Spinal cord (tissue), 10 donors: ENCODE measurements at places on chromosomes 5 and 9.

DNA sequence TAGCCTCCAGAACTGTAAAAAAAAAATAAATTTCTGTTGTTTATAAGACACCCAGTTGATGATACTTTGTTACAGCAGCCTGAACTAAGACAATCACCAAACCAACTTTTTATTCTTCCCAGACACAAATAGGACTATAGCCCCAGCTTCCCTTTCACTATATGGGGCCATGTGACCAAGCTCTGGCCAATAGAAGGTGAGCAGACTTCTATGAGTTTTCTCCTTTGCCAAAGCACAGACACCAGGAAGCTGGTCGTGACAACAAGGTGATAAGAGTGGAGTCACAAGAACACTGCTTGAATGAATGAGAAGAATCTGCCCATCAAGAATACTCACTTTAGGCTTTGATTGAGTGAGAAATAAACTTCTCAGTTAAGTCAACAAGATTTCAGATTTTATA lies 217.7 kb downstream of the DEPDC1B start:
- no peak for DNase-seq

DNA sequence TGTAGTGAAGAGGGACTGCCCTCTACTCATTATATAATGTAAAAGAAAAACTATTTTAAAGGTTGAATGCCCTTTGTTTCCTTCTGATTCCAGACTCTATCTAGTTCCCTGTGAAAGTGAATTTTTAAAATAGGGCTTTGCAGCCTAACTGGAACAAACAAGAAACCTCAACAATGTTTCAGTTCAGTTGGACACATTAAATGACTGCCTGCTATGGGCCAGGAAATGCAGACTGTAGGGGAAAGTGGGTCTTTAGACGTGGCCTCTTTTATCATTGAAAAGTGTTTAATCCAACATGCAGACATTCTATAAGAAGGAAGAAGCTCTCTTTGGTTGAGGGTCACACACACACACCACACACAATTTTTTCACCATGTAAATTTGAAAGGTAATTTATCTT lies 289.1 kb downstream of the ICE1 start:
- DNase-seq: no peak

- peak; percentile 52 for DNase-seq
Observed at GRCh38 chr5:144191998-144192397, 21.3 kb downstream of the KCTD16 start.

DNA sequence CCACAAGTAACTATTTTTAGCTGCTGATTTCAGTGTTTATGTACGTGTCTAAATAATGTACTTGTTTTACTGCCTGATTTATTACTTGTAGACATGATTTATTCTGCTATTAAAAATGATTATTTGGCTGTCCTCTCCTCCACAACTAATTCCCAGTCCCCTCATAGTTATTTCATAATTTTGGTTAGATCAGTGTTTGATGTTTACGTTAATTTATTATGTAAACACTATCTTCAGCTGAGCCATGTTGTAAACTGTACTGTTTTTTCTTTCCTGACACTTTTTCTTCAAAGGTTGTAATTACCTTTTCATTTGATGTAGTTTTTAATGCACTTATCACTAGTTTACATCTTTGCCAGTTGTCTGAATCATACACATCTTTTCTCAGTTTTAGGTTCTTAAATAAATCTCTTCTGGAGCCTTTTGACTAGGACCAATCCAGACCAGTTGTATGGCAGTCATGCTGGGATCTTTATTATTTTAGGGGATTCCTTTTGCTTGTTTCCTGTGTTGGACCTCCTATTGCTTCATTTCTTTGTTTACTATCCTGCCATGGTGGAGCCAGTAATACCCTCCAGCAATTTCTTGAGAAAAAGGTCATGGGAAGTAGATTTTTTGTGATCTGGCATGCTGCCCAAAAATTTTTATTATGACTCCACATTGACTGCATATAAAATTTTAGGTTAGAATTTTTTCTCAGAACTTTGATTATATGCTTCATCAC lies 16.1 kb downstream of the AP3S1 start:
- no peak for DNase-seq

DNA sequence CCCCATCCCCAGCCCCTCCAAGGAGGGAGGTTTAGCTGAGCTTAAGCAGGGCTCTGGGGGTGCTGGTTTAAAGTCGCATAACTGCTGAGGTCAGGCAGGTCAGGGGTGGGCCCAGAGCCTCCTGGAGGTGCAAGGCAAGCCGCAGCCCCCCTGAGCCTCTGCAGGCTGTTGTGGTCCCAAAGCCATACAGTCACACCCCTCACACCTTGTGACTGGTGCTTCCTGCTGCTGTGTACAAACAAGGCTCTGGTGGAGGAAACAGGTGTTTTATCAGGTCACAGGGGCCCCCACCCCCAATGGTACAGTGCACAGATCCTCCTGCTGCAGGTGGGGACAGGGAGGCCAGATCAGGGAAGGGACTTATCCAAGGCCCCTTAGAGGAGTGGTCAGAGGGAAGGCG lies 8.0 kb downstream of the TCF7 start:
- DNase-seq: no peak

DNA sequence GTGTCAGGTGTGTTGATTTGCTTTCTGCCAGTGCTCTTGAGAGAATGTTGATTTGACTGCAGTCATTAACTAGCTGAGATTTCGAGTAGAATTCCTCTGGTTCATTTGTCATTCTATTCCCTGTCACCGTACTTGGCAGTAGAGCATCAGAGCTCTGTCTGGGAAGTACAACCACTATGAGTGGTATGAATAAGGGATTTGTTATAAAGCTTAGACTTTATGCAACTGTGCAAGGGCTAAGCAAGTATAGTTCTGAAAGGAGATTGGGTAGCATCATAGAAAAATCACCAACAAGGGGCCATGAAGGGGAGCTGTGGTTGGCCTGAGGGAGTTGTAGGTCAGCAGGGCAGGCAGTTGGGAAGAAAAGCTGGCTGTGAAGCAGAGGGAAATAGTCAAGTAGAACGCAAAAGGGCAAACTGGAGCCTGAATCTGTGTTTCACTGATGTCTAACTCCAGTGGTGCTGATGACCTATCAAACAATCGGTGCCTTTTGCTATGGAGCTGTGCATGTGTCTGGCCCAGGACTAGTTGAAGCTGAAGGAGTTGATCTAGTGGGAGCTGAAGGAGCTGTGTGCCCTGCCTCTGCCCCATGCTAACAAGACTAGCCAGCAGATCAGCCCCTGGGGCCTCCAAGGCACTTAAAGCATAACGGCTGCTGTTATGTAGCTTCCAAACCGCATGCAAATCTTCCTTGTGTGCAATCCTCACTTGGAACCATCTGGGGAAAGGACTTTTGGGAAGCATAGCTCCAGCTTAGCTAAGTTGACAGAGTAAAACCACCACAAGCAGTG lies 110.0 kb downstream of the SLC28A3 start:
- peak; percentile 29 for DNase-seq

DNA sequence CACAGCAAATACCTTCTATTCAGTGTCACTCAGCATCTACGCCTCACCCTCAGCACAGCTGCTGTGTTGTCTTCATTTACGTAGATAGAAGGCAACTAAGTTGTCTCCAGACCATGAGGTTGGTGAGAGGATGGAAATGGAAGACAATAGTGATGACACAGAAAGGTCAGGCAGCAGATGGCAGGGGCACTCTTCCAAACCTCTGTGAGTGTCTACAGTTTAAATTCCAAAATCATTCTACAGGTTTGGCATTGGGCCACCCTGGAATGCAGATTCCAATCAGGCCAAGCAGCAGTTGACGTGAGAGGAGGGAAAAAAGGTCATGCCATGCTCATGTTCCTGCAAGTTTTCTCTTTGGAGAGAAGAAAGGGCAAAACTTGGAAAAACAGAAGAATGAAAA lies 68.7 kb upstream of the ADAMTSL1 start:
- no peak for DNase-seq

DNA sequence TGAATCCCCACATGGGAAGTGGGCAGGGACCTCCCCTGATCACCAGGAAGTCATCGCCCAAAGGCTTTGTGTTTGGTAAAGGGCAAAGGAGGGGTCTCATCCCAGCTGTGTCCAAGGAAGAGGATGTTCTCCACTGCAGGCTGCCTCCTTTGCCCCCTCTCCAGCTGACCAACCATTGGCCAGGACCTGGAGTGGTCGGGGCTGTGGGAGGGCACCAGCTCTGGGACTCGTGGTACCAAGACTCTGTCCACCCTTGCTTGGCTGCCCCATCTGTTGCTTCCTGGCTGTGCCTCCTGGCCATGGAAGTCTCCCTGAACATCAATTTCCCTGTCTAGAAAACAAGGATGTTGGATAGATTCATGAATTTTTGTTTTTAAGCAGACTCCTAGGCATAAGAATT lies 34.1 kb downstream of the COL15A1 start:
- DNase-seq: no peak

DNA sequence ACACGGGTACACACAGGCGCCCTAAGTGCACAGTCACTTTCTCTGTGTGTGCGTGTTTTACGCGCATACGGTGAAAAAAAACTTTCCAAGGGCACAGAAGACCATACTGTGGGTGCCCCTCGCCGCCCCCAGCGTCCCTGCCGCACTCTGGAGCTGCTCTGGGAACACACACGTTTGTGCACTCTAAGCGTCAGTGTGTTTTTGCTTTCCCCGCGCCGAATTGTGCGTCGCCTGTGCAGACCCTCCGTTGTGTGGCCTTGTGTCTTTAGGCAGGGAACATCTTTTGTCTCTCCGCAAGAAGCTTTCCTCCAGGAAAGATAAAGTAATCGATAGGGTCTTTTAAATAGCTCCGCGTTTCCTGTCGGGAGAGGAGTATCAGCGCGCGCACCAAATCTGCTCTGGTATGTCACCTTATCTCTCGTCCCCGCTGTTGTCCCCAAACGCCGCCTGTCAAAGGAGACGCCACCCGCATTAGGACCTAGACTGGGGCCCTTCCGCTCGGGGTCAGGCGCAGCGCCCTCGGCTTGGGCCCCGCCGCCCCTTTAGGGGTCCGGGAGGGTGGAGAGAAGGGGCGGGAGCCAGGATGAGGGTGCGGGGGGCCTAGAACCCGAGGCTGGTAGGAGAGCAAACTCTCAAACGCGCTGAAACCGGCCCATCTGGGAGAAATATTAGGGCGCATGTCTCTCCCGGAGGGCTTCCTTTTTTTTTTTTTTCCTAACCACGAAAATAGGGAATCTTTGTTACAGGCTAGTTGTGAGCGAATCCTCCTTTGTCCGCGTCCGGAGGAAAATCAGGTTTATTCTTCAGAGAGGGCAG lies 10.5 kb upstream of the NKX2-5 start:
- peak; percentile 27 for DNase-seq

GRCh38 chr5:74064911-74065310 lies 438.9 kb downstream of the ARHGEF28 start:
- DNase-seq: no peak

DNA sequence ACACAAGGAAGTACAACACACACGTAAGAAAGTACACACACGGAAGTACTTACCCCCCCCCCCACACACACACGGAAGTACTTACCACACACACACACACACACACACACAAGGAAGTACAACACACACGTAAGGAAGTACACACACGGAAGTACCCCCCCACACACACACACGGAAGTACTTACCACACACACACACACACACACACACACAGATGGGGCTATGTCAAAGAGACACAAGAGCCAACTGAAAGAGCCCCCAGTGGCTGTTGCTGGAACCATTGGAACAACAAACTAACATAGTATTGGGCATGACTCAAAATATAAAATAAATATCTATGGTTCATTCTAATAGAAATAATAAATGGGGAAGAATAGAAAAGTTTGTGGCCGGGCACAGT lies 4.9 kb upstream of the MAPK9 start:
- DNase-seq: no peak

DNA sequence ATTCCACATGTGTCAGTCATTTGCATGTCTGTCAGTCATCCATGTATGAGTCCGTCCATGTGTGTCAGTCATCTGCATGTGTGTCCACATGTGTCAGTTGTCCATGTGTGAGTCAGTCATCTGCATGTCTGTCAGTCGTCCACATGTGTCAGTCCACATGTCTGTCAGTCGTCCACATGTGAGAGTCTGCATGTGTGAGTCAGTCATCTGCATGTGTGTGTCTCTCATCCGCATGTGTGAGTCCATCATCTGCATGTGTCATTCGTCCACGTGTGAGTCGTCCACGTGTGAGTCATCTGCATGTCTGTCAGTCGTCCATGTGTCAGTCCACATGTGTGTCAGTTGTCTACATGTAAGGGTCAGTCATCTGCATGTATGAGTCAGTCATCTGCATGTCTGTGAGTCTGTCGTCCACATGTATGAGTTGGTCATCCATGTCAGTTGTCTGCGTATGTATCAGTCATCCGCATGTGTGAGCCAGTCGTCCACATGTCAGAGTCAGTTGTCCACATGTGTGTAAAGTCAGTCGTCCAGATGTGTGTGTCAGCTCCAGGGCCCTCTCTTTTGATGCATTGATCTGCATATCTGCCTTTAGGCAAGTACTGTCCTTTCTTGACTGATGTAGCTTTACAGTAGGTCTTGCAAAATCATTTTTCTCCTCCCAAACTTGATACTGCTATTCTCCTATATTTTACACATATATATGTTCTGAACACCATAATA lies 72.5 kb upstream of the CACNA1B start:
- DNase-seq: no peak
